ENCODE measurements at places on chromosomes 4 and X.

DNA sequence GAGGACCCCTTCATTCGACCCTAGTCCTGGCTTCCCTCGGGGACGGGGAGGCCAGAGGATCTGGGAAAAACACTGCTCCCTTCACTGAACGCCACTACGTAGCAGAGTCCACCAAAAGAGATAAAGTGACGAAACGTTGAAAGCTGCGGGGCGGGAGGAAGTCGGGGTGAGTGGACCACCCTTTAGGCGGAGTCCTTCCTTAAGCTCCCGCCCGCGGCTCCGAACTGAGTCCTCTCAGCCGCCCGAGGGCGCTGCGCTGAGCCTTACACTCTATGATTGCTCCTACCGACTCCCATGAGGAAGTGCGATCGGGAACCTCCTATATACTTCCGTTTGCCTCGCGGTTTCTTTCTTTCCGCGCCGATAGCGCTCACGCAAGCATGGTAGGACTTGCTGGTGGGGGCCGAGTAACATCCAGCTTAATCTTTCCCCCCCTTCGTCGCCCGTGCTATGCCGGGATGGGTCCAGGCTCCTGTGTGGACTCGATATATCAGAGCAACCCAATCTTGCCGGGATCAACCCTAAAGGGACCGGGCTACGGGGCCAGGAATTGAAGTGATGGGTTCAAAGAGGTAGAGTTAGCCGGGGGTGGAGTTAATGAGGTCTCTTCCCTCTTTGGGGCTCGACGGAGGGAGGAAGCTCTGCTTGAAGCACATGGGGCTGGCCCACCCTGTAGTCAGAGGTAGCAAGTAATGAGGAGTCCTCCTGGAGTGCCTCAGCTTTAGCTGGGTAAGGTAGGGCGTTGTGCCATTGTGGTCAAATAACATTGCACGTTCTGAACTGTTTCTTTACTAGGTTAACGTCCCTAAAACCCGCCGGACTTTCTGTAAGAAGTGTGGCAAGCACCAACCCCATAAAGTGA lies at the start of gene RPL36A:
Gene RPL36A, plus strand, starts transcription at position 348 of the 862 bp plus-strand sequence. Its CDS starts 33 bp downstream, at position 381.
- DNase-seq: peak; percentile 92

GRCh38 chr4:159010100-159010499 lies 92.8 kb upstream of the RAPGEF2 start:
- DNase-seq: no peak

GRCh38 chrX:154367474-154368308 lies 6.7 kb downstream of the FLNA start:
- DNase-seq: no peak

DNA sequence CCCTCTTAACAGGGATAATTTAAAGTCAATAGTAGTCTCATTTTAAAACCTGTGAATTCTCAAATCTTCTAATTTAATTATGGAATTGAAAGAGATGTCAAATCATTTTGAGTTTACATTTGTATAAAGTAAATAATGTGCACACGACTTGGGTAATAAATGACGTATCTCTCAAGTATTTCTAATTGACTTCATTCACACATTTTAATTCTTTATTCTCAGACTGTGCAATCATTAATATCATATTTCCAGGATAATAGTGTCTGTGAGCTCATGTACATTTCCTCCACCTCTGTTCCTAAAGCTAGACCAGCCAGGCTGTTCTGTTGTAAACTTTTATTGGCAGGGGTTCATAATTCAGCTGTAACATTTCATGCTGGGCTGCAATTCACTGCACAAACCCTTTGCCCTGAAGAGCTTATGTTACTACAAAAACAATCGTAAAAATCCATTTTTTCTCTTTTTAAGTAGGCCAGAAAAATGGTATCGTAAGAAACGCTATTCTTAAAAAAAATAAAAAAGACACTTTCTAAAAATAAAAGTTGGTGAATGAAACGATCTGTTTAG lies 1103.1 kb upstream of the TENM3 start:
- DNase-seq: no peak

GRCh38 chrX:12996934-12997435 lies 22.1 kb downstream of the TMSB4X start:
- no peak for DNase-seq

All from suppressor macrophage treated with lipopolysaccharide for 4 hours (primary cell).